ENCODE measurements at places on chromosomes 11 and 22.
A peak's percentile ranks its signal among the peaks of the same experiment; 100 is the strongest.

DNA sequence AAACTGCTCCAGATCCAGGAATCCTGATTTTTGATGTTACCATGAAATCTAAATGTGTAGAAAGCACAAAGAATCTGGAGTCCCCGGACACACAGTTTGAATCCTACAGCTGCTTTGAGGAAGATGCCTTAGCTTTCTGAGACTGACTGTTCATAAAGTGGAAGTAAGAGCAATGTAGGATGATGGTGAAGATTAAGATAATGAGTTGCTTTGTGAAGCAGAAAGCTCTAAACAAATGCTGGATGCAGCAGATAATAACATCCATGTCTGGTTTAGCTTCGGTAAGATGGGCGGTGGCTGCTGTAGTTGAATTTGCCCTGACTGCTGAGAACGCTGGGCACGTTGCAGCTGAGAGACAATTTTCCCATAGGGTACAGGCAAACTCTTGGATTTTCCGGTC lies 20.1 kb downstream of the OVOL1 start:
- DNase-seq = no peak

GRCh38 chr22:38843201-38843656 lies 599 bp downstream of the NPTXR start:
- peak; percentile 4 for DNase-seq

GRCh38 chr11:17471501-17471900 lies 5.1 kb downstream of the ABCC8 start:
- no peak for DNase-seq

DNA sequence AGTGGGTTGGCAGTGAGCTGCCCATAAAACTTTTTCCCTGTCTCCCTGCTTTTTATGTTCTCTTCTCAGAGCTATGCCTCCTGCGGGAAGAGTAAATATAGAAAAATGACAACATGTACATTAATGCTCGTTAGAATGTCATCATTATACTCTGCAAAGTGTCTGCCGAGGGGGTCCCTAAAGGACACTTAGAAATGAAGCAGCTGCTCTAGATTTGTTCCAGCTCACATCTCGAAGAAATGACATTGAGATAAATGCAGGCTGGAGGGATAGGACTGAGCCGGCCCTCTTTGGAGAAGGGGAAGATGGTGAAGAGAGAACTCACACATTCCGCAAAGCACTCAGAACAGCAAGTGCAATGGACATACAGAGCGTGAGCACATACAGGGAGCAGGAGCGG lies 240.0 kb downstream of the NXPE2 start:
- no peak for DNase-seq

GRCh38 chr11:10351765-10352641 lies 47.1 kb downstream of the ADM start:
- no peak for DNase-seq

DNA sequence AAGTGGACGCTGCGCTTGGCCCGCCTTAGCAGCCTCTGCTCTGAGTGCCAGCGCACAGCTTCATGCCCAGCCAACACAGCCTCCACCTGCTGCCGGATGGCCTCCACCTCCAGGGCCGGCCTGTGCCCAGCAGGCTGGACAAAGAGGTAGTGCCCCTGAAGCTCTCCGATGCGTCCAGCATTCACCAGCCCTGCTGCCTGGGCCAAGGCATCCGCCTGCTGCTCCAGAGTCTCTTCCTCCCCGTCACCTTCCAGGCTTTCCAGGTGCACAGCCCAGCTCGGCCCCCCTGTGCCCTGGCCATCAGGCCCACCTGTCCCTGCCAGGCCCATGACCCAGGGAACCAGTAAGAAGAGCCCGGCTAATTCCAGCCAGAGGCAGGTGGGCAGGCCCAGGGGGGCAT lies 2.5 kb downstream of the PCSK7 start:
- DNase-seq = no peak

GRCh38 chr11:37978647-37979046 lies 1380.6 kb upstream of the RAG2 start:
- no peak for DNase-seq

DNA sequence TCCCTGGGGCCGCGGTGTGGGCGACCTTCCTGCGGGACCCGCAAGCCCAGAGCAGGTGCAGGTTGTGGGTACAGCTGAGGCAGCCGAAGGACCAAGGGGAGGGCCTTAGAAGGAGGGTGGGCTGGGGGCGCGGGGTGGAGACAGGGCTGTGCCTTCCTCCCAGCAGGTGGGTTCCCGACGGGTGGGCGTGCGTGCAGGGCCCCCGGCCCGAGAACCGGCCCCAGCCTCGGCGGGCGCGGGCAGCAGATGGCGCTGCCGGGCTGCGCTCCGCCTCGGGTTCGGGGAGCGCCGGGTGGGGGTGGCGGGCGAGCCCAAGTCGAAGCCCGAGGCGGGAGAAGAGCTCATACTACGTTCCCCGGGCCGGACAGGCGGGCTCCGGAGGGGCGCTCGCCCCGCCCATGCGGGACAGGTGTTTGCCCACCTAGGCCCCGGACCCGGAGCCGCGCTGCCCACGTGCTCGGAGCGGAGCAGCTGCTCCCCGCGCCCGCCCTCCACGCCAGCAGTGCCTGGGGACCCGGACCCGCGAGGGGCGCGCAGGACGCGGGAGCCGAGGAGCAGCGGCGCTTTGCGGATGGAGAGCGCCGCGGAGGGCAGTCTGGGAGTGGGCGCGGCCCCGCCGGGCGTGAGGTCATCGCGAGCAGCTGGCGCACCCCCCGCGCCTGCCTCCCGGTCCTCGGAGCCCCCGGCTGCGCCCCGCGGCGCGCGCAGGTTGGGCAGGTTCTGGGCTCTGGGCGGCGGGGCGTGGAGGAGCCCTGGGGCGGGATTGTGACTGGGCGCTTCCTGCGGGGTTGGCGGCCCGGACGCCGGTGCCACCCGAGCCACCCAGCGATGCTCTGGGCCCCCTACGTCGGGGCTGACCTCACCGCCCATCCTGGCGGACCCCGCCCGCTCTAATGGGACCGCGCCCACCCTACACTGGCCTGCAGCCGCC lies 25.3 kb downstream of the DUSP8 start:
- DNase-seq = peak; percentile 27
